ENCODE measurements at places on chromosomes 12 and 14. TPM values are rescaled to one million over a fixed set of nuclear protein-coding genes. Genes with fewer than 3 reads are reported as not detected.
A peak's percentile ranks its signal among the peaks of the same experiment; 100 is the strongest.

DNA sequence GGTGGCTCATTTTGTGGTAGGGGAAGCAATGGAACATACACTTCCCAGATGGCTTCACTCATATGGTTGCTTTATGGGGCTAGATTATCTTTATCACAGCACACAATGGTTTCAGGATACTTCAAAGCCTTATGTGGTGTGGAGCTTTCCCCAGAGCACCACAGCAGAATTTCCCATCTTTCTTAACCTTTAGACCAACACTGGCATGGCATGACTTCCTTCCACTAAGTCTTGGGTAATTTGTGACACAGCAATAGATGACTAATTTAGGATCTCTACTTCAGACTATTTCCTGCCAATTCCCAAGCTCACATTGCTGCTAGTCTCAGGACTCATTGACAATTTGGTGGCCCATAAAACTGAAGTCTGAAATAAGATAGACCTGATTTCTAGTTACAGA lies 36.9 kb upstream of the DCN start:
- DNase-seq, result no peak

DNA sequence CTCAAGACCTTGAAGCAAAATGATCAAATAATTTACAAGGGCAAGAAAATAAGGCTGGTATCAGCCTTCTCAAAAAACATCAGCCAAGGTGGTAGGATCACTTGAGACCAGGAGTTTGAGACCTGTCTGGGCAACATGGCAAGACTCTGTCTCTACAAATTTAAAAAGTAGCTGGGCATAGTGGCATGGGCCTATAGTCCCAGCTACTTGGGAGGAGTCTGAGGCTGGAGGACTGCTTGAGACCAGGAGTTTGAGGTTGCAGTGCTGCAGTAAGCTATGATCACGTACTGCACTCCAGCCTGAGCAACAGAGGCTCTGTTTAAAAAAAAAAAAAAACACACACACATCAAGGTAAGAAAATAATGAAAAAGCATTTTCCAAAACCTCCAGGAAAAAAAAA lies 22.1 kb downstream of the SEC23A start:
- DNase-seq, result no peak

The TAS2R7 gene
- total RNA-seq, result not detected

- peak; percentile 62 for DNase-seq
These were observed 204.9 kb downstream of the KIF26A start for GRCh38 chr14:104343294-104343625.

- DNase-seq, result no peak
These were observed 3.2 kb downstream of the THTPA start for GRCh38 chr14:23559010-23559925.

The FAM186B gene
- total RNA-seq, result 0.55 TPM

- no peak for DNase-seq
These were observed 71.6 kb downstream of the FGD4 start for GRCh38 chr12:32470936-32471470.

DNA sequence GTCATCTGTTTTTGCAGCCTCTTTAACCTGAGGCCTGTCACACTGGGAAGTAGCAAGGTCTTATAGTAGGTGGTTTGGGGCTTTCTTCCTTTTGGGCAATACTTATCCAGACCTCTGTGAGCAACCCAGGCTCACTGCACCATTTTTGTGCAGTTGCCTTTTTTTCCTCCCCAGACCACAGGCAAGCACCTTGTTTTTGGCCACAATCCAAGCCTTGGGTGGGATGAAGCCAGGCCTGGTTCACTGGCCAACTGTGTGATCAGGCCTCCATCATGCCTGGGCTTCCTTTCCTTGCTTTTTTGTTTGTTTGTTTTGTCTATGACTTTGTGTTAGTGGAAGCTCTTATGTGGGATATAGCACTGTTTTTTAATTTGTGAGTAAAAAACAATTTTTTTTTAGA lies 71.7 kb downstream of the DNAH10 start:
- DNase-seq, result no peak

- peak; percentile 93 for DNase-seq
These were observed 10.0 kb upstream of the SMARCD1 start for GRCh38 chr12:50074936-50075807.

The DEPDC4 gene
- 0.58 TPM for total RNA-seq

The KCNK10 gene
- total RNA-seq, result not detected

The COL2A1 gene
- not detected for total RNA-seq

DNA sequence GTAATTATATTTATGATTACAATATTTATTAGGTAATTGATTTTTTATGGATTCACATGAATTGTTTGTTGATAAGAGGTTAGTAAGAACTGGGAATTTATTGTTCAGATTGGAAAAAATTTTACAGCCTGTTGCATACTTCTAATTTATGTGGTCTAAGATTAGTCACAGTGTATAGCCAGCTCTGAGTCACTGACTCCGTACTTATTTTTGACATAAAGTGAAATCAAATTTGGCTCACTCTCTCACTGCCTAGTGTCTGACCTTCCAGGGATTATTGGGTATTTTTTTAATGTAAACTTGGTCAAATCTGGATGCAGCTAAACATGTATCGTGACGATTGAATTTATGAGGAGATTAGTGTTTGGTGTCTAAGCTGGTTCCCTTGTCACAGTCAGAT lies 109.3 kb downstream of the PTPRQ start:
- DNase-seq, result no peak

DNA sequence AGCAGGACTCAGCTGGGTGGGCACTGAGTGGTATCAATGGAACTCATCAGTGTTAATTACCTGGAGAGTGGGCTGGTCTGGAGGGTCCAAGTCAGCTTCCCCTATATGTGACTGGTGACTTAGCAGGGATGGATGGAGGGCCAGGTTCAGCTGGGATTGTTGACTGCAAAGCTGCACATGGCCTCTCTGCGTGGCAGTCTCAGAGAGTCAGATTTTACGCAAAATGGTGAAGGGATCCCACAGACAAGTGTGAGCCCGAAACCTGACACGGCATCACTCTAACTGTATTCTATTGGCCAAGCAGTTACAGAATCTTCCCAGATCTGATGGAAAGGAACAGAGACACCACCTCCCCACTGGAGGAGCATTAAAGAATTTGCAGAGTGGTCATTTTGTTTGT lies 716.0 kb upstream of the TBX3 start:
- no peak for DNase-seq

DNA sequence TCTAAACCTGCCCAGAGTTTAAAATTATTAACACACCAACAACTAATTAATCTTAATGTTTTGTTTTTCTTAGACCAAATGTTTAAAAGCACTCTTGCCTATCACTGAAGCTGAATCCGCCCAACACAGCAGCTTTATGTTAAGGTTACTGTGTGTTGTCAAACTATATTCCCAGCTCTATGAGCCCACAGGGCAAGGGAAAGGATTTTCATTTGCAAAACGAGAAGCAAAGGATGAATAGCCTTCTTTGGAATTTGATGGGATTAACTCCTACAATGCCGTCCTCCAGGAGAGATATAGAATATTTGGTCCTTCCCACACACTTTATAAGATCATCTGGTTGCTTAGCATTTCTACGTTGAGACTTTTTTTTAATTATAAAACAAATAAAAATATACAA lies 43.7 kb downstream of the DUSP16 start:
- DNase-seq, result no peak

- peak; percentile 51 for DNase-seq
These were observed 152.1 kb upstream of the GSC start for GRCh38 chr14:94921882-94922585.

DNA sequence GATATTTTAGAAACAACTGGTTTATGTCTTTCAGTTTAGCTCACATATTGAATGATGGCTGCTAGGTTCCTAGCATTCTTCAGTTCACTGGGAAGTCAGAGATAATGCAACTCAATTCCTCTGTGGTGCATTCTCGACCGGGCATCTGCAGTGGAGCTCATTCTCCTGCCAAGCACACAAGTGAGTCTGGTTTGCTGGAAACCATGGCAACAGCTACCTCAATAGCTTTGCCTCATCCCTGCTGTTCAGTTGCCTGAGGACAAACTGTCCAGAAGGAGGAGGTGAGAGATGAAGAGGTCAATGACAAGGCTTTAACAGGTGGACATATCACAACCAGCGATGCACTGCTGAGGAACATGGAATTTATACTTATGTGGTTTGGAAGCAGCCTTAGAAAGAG lies 816.9 kb downstream of the AACS start:
- no peak for DNase-seq

The TMEM121 gene
- total RNA-seq, result 2.1 TPM

DNA sequence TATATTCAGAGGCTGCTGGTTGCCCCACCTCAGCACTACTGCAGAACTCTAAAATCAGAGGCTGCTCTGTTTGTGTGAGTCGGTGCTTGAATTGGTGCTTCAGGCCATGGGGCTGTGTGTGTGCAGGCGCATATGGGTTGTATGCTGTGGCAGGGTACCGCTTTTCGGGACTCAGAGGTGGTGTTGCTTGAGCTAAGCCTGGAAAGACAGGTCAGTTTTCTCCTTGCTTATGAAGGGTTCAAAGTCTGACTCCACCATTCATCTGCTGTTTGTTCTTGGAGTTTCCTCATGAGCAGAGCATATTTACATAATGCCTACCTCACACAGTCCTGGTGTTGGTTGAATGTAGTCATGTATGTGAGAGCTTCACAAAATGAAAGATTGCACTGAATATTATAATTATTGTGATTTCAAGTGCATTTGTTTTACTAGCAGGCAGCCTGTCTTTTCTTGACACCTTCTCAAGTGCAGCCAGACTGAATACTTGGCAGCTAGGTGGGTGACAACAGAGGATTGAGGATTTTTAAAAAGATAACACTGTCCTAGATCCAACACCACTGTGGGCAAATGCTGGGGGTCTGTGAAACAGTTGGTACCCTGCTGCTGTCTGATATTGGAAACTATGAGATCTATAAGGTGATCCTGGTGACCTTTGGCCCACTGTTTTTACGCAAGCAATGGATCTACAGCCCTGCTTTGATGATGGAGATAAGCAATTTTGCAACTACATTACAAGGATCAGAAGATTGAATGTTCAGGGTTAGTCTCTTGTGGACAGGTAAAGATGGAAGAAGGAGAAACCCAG lies 1.0 kb upstream of the ANG start:
- DNase-seq, result no peak

The DNAH10 gene
- total RNA-seq, result 0.51 TPM

DNA sequence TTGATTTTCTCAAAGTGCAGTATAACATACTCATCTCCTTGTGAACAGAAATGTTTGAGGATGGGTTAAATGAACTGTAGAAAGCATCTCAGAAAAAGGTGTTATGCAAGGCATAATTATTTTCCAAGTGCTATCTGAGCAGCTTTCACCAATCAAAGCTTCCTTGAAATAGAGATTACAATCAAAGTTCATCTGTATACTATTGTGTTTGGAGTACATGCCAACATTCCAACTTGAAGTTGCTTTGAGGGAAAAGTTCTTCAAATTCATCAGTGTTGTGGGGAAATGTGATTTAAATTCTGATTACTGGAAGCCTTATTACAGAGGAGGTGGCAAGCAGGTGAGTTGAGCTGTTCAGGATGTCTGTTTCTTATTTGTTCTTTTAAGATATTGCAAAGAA lies 68.2 kb downstream of the TMTC2 start:
- no peak for DNase-seq

GRCh38 chr12:25264862-25265261 lies 14.1 kb upstream of the KRAS start:
- no peak for DNase-seq
